ENCODE measurements at places on chromosomes 11 and 22.

DNA sequence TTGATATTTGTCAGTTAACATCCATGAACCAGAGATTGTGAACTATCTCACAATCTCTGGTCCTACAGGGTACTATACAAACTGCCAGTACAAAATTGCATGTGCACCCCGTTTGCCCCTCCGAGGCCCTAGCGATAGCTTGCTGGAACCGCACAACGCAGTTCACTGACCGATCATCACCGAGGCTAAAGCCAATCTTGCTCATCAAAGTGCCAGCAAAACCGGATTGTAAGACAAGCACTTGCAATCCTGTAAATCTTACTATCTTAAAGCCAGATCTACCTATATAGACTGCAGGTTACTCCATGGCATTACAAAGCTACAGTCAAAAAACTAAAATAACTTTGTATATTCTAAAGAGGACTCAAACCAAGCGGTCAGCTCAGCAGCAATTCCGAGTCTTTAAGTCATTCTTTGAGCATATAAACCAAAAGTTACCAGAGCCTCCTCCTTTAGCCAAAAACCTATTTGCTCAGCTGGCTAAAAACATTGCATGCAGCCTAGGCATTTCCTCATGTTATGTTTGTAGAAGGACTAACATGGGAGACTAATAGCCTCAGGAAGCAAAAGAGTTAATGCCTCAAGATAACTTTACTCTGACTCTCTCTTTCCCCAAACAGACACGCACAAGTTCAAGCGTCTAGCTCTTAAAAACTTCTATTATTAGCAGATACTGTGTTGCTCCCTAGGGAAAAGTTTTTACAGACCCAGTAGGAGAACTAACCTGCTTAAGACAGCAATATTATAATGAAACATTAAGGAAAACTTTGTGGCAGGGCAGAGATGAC, 30.7 kb upstream of the CPT1A start:
- DNase-seq, result no peak

- DNase-seq, result no peak
Measured at GRCh38 chr11:120545813-120546212, 34.3 kb downstream of the GRIK4 start.

- no peak for DNase-seq
Measured at GRCh38 chr11:65352783-65353182, 1.8 kb upstream of the TIGD3 start.

DNA sequence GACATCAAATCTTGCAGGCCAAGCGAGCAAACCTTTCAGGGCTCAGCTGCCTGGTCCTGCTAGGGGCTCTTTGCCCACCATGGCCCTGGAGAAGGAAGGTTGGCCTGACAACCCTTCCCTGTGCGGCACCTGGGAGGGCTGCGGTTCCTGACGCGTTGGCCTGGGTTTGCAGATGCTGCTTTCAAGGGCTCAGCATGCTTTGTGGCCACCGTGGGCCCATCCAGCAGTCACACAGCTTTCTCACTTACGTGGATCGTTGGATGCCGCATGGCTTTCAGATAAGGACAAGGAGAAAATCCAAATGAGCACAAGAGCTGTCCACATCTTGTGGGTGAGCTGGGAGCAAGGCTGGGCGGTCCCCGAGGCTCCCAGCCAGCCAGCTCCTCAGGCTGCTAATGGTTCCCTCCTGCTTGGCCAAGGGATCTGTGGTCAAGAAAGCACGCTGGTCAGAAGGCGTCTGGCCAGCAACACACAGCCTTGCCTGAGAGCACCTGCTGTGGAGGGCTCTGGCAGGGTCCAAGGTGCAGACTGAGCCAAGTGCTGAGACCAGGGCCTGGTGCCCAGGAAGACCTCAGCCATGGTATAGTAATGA, 8.2 kb downstream of the C11orf24 start:
- no peak for DNase-seq

GRCh38 chr22:39999144-39999757, 4.5 kb downstream of the FAM83F start:
- DNase-seq, result no peak

DNA sequence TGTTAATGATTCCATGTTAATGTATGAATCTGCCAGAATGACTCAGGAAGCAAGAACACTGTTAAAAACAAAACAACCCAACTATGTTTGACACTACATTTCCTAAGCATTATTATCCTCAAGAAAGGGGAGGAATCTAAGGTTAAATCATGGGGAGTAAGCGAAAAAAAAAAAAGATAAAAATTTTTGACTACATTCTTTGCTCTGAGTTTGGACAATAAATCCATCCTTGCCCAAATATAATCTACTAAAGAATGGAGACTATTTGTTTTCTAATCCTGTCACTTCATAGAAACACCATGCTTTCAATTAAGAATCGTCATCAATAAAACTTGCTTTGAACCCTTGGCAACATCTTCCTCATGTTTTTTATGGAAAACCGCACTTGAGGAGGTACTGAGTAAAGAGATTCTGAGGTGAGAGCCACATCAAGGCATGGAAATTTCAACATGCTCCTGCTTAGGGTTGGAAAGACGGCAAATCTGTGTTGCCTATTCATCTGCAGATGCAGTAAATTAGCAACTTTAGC, 9.7 kb downstream of the MAML2 start:
- no peak for DNase-seq

DNA sequence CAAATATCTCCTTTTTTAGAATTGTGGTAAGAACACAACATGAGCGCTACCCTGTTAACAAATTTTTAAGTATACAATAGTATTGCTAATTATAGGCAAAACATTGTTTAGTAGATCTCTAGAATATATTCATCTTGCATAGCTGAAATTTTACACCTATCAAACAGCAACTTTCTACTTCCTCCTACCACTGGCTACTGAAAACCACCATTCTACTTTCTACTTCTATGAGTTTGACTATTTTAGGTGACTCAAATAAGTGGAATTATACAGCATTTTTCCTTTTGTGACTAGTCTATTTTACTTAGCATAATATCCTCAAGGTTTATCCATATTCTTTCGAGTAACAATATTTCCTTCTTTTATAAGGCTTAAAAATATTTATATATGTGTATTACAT, 128.4 kb downstream of the FAM76B start:
- no peak for DNase-seq

GRCh38 chr22:36586271-36586670, 57.3 kb upstream of the EIF3D start:
- DNase-seq, result no peak

DNA sequence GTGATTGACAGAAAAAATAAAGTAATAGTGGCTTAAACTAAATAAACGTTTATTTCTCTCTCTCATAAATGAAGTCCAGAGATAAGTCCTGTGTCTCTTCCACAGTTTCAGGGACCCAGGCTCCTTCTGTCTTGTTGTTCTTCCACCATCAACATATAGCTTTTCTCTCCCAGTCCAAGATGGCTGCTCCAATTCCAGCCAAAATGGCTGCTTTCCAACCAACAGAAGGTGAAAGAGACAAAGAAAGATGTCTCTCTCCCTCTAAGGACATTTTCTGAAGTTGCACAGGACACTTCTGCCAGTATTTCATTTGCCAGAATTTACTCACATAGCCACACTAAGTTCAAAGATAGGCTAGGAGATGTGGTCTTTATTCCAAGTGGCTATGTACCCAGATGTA, 9.4 kb upstream of the PLEKHB1 start:
- no peak for DNase-seq

DNA sequence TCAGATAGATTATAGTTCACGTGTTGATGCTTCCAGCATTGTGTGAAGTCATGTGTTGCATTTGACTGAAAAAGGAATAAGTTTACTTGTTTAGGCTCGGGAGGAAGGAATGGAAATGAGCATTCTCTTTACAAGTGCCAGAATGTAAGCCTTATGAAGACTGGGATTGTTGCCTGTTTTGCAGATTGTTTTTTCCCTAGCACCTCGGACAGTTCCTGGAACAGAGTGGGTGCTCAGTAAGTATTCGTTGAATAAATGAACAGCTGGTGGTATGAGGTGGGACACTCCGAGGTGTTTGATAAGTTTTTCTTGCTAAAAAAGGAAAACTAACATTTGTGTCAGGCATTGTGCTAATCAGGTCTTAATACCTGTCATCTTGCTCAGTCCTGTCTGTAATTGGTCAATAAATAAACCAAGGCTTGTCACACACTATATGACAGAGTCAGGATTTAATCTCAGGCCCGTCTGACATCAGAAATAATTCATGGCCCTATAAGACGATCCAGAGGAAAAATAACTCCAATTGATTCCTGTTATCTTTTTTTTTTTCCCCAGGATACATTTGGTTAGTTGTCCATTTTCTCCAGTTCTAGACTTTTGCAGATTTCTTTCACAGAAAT, 304.7 kb downstream of the NELL1 start:
- DNase-seq, result no peak

DNA sequence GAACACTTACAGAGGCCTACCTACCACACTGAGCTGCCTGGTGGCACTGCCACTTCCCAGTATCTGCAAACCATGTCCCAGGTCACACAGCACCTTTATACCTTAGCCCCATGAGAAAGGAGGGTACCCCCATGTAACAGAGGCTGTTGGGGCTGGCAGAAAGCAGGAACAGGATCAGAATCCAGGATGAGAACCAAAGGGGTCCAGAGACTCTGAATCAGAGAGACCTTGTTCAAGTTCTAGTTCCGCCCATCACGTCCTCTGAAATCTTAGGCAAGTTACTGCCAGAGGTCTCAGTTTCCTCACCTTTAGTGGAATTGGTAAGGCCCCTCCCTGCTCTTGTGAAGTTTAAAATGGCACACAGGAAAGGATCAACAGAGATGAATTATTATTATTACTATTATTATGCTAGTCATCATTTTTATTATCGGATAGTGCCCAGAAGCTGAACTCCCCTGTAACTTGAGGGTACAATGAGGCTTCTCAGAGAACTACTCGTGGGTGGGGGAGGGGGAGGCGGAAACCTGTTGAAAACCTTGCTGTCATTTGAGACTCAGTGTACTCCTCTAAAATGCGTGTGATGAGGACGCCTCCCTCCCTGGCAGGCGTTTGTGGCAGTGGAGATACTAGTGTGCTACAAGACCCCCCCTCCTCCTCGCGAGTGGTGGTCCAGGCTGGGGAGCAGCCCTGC, 9.3 kb downstream of the SELENOM start:
- DNase-seq, result no peak

GRCh38 chr11:11586465-11586864, 35.3 kb downstream of the GALNT18 start:
- no peak for DNase-seq

- peak; percentile 31 for DNase-seq
Measured at GRCh38 chr11:120801801-120802689, 221.9 kb upstream of the TBCEL start.

DNA sequence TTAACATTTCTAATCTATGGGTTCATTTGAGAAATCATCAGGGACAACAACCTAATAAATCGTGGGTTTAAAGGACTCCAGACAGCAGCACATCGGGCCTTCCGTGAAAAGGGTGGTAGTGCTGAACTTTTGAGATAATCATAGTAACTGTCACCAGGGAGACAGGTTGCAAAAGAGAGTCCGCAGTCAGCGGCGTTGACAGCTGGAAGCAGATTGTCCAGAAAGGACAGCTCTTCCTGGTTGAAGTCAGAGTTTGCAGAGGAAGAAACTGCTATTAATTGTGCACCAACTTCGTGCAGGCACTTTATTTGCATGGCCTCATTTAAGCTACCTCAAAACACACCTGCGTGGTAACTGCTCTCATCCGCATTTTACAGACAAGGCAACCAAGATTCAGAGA, 20.5 kb upstream of the ISX start:
- no peak for DNase-seq

GRCh38 chr22:24727218-24727851, 47.2 kb downstream of the PIWIL3 start:
- DNase-seq, result no peak

DNA sequence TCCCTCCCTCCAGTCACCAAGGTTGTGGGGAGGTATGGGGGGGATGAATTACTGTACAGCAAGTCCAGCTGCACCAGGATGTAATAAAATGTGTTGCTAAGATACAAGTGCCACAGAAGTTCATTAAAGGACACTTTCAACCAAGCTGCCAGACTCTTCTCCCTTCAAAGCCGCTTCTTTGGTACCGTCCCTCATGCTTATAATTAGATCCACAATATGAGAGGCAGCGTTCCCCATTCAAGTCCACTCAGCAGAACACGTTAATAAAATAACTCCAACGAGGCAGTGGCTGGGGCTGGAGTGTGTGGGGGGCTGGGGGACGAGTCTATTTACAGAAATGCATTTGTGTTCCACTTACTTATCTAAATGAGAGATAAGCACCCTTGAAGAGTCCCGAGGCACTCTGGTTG, 14.7 kb downstream of the PHF21B start:
- no peak for DNase-seq

- DNase-seq, result peak; percentile 65
Measured at GRCh38 chr11:44726283-44727113, at the start of gene TSPAN18. TSS of gene TSPAN18 (plus strand) at chr11:44726962. CDS start at chr11:44906417, 179,455 bp downstream.

GRCh38 chr11:132718711-132719671, 813.3 kb downstream of the OPCML start:
- peak; percentile 53 for DNase-seq

DNA sequence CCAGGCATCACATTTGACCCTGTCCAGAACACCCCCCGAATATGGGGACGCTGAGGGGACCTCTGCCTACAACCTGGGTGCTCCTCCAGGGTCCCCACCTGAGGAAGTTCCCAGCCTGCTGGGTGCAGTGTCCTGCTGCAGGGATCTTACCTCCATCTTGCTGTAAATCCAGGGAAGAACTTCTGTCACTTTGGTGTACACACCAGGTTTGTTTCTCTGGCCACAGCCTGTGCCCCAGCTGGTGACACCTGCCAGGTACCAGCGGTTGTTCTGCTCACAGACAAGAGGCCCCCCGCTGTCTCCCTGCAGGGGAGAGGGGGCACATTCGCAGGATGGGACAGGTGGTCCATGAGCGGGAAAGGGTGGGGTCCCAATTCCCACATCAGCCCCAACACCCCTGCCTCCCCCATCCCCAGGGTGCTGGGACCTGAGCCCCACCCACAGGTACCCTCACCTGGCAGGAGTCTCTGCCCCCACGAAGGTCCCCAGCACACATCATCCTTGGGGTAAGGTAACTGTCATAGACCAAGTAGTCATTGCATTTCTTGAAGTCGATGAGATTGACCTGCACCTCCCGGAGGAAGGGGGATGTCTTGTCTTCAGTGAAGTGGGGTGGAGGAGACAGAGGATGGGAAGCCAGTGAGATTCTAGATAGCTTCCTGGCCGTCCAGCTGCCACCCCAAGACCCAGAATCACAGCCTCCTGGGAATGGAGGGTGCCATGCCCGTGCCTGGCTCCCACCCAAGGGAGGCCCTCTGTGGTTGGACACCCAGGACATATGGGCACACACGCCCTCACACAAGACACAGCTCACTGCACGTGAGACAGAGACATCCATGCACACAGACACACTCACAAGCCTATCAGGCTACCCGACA, 25.5 kb downstream of the TMPRSS13 start:
- DNase-seq, result no peak

- DNase-seq, result no peak
Measured at GRCh38 chr11:130763087-130763980, 152.9 kb downstream of the SNX19 start.

DNA sequence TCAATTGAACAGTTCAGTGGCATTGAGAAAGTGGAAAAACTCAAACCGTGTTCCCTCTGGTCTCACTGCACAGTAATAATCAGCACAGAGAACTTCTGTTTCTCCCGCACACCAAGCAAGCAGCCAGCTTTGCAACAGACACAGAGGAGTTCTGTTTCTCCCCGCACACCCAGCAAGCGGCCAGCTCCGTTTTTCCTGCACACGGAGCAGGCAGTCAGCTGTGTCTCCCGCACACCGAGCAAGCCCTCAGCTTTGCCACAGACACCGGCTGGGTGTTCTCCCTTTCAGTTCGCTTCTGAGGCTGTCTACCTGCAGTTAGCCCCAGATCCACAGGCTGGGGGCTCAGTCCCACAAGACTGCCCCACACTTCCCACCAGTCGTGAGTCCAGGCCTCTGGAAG, 9.9 kb upstream of the TALDO1 start:
- DNase-seq, result no peak

- no peak for DNase-seq
Measured at GRCh38 chr11:16179676-16180075, 176.7 kb downstream of the SOX6 start.

GRCh38 chr11:86021377-86021776, 47.5 kb downstream of the PICALM start:
- no peak for DNase-seq
